ENCODE measurements at places on chromosomes 7 and 10. TPM values are rescaled to one million over a fixed set of nuclear protein-coding genes. Genes with fewer than 3 reads are reported as not detected.

OR2F2 gene
- not detected for total RNA-seq

PANK1 gene
- total RNA-seq: 5.8 TPM

FLNC gene
- total RNA-seq: 202 TPM

RARRES2 gene
- 139 TPM for total RNA-seq

EPC1 gene
- 19.4 TPM for total RNA-seq

CYP2C19 gene
- not detected for total RNA-seq

FANK1 gene
- 2.9 TPM for total RNA-seq

C10orf143 gene
- under 0.01 TPM for total RNA-seq

DOCK4 gene
- total RNA-seq: 43.6 TPM

MSMB gene
- not detected for total RNA-seq

CACNB2 gene
- 1.3 TPM for total RNA-seq

GRID1 gene
- total RNA-seq: under 0.01 TPM

ZNF107 gene
- 3.9 TPM for total RNA-seq

CD36 gene
- 4.3 TPM for total RNA-seq

WIPF3 gene
- under 0.01 TPM for total RNA-seq

SLC26A3 gene
- not detected for total RNA-seq

CYP3A4 gene
- total RNA-seq: not detected

TRIM50 gene
- not detected for total RNA-seq

TRPV5 gene
- not detected for total RNA-seq

UPK3BL2 gene
- 4.7 TPM for total RNA-seq

ABCB1 gene
- 0.97 TPM for total RNA-seq

DNA sequence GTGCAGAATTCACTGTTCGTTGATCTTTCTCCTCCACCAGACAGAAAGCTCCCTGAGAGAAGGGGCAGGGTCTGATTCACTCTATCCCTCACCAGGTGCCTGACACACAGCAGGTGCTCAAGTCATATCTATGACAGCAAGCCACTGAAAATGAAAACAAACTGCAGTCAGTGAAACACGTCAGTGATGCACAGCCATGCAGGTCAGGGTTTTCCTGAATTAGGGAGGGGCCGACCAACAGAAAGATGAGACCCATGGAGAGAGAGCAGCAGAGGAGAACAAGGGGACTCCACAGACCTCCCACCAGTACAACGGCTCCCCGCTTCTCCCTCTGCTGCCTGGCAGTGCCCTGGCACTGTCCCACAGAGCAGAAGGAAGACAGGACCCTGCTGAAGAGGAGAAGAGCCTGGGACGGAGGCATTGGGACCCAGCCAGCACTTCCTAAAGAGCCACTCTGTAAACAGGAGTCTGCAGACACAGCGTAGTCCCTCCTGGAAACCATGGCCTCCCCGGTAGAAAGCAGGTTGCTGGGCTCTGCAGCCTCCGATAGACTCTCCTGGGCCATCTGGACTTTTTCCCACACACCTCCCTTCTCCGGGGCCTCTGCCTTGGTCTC is 50.3 kb downstream of the FAM53B start:
- DNase-seq: no peak

GRCh38 chr10:43204042-43204942 is 62.6 kb downstream of the RASGEF1A start:
- no peak for DNase-seq

DNA sequence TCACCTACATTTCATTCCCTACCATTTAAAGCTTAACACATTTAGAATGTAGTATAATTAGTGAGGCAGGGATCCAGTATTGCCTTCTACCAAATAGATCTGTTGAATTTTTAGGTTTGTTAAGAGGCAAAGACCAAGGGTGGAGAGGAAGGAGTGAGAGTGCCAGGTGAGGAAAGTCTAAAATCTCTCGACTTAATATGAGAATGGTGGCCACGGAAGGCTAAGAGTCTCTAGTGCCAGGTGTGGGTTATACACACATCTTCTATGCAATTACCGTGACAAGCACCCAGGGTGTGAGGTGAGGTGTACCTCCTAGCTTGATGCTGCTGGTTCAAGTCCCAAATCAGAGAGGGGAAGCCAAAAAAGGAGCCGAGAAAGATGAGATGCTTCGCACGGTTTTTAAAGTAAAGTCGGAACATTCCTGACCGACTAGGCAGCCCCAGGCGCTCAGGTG is 439 bp downstream of the IQUB start:
- DNase-seq: no peak

DNA sequence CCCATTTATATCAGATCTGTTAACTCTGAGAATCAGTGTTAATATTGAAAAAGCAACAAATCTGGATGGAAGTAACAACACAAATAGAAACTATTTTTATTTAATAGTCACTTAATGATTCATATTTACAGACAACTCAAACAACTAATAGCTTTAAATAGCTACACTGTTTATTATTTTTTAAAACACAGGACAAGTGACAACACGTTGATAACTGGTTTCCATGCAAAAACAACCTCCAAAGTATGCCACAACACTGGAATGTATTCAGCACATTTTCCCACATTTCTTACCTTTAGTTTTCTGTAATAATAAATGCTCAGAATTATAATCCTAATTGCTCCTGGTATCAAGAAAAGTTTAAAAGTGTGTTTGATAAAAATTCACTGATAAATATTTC is 4.0 kb downstream of the SNX13 start:
- no peak for DNase-seq

DNA sequence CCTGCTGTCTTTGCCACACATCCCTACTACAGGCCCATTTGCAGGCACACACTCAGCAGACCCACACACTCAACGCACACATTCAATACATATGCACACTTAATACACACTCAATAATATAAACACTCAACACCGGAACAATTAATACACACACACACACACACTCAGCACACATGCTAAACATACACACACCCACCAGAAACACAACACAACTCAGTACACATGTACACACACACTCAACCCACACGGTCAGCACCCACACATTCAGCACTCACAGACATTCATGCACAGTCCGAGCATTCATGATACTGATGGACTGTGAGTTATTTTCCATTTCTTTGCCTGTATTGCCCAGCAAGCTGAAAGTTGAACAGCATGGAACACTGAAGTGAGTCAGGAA is 35.4 kb upstream of the SMNDC1 start:
- no peak for DNase-seq

GRCh38 chr7:114889646-114890285 is 32.1 kb upstream of the MDFIC start:
- DNase-seq: peak; percentile 97

DNA sequence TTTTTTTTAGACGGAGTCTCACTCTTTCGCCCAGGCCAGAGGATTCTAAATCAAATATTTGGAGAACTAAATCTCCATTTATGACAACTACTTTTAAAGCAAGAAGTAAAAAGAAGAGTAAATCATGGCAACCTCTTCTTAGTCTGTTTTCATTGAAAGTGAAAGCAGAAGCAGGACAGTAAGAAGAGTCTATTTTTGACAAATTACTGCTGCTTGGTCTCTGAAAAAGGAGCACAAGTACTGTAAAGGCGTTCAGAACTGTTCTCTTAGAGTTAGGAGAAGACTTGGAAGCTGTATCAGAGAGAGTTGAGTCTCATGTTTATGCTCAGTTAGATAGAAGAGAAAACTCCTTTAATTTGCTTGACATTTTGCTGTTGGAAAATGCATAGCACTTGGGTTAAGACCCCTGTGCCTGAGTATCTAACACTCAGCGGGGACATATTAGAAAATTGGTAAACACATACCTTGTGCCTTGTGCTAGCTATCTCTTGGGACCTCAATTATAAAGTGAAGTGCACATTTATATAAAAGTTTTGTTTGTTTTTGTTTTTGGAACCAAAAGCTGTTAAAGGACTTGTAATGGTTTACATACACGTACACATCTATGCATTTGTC is 433.0 kb downstream of the ANKRD7 start:
- DNase-seq: no peak

GRCh38 chr10:119129721-119130120 is 25.8 kb downstream of the DENND10 start:
- no peak for DNase-seq

GRCh38 chr7:140238778-140239652 is 62.2 kb upstream of the KDM7A start:
- no peak for DNase-seq

DNA sequence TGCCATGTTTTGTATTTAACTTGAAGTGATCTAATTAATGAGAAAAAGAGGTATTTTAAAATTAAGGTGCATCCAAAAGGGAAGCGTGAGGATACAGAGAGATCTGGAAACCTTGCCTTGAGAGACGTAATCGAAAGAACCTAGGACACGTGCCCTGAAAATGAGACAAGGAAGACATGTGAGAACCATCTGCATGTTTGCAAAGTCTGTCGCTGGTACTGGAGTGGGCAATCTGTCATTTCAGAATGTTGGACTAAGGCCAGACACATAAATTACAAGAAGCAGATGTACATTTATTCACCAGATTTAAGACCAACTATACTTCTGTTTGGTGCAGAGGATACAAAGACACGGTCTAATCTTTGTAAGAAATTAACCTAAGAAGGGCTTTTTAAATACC is 9.2 kb downstream of the AGR2 start:
- no peak for DNase-seq

GRCh38 chr7:26197153-26198115 is 3.1 kb downstream of the HNRNPA2B1 start:
- DNase-seq: no peak

GRCh38 chr7:17063045-17063383 is 181.2 kb upstream of the AGR3 start:
- no peak for DNase-seq

- DNase-seq: no peak
Measured at GRCh38 chr10:46283580-46284285, 3.1 kb upstream of the ANTXRL start.

- no peak for DNase-seq
Measured at GRCh38 chr7:27351786-27352185, 109.2 kb downstream of the EVX1 start.

- DNase-seq: peak; percentile 61
Measured at GRCh38 chr7:2807845-2808772, 36.0 kb downstream of the GNA12 start.

- no peak for DNase-seq
Measured at GRCh38 chr7:77563275-77563674, 26.2 kb downstream of the PTPN12 start.

DNA sequence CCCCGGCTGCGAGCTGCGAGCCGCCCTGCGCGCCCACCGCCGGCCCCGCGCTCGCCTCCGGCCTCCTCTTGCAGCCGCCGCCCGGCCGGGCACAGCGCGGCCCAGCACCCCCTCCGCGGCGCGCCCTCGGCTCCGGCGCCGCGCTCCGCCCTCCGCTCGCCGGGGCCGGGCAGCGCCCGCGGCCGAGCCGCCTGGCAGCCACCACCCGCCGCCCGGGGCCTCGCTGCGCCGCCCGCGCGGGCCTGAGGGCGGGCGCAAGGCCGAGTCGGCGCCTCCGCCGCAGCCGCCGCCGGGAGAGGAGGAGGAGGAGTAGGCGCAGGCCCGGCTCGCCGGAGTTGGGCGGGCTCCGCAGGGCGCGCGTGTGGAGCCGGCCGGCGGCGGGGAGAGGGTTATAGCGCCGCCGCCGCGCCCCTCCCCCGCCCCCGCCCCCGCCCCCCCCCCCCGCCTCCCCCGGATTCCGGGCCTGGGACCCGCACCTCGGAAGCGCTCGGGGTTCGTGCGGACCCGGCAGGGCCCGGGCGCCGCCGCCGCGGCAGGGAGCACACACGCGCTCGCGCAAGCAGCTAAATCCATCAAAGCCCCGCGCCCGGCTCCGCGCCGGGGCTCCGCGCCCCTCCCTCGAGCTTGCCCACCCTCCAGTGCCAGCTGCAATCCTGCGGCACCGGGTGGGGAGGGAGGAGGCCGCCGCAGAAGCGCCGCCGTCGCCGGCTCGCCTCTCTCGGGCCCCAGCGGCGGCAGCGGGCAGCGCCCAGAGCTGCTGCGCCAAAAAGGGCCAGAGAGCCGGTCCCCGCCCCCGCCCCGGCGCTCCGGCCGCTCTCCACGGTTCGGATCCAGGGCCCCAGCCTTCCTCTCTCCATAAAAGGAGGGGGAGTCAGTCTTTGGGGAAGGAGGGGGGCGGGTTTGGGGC is at the start of gene PDGFA:
Gene PDGFA (minus strand): TSS at position 363 of the 907 bp plus-strand sequence. CDS start 845 bp downstream, outside the sequence.
- peak; percentile 68 for DNase-seq

GRCh38 chr7:47878662-47879061 is 69.6 kb downstream of the PKD1L1 start:
- DNase-seq: no peak

DNA sequence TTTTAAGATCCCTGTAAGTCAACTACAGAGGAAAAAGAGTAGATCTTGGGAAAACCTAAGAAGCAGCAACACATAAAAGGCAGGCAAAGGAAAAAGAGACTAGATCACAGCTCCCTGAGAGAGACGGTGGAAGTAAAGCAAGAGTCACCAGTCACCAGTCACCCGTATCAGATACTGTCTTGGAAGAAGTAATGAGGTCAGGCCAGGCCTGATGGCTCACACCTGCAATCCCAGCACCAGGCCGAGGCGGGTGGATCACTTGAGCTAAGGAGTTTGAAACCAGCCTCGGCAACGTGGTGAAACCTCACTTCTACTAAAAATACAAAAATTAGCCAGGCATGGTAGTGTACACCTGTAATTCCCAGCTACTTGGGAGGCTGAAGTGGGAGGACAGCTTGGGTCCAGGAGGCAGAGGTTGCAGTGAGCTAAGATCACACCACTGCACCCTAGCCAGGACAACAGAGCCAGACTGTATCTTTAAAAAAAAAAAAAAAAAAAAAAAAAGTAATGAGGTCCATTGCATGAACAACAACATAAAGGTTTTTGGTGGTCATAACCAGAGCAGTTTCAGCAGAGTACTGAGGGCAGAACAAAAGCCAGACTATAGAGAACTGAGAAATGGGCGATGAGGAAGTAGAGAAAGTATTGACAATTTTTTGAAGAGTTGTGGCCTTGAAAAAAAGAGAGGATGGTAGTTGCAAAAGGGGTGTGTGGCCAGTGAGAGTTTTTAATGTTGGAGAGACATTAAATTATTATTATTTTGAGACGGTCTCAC is 16.9 kb downstream of the ZNF713 start:
- no peak for DNase-seq

- DNase-seq: peak; percentile 97
Measured at GRCh38 chr7:137978464-137979237, 23.2 kb downstream of the CREB3L2 start.

- no peak for DNase-seq
Measured at GRCh38 chr10:69739634-69740033, 62.1 kb upstream of the COL13A1 start.

GRCh38 chr7:36238138-36238537 is 85.1 kb downstream of the EEPD1 start:
- no peak for DNase-seq

DNA sequence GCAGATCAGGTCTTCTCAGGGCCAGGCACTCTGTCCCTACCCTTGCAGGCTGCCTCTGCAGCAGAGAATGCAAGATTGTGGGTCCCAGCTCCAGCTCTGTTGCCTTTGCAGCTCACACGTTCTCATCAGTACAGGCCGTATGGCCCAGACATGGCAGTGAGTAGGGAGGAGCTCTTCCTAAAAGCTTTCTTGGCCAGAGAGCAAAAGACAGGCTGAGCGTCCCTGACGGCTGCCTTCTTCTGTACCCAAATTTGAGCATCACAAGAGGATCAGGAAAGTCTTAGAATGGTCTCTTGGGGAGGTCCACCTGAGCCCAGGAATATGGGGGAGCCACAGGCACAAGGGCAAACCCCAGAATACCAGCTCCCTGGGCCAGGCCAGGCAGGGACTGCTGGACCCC is 266.3 kb upstream of the ZMIZ1 start:
- no peak for DNase-seq

- no peak for DNase-seq
Measured at GRCh38 chr7:157851501-157852067, 514.8 kb downstream of the DNAJB6 start.

Data from fibroblast of villous mesenchyme (primary cell).